ENCODE measurements at places on chromosomes 16 and 17.

- no peak for DNase-seq
Measured at GRCh38 chr17:27797390-27798091, 2.8 kb downstream of the NOS2 start.

DNA sequence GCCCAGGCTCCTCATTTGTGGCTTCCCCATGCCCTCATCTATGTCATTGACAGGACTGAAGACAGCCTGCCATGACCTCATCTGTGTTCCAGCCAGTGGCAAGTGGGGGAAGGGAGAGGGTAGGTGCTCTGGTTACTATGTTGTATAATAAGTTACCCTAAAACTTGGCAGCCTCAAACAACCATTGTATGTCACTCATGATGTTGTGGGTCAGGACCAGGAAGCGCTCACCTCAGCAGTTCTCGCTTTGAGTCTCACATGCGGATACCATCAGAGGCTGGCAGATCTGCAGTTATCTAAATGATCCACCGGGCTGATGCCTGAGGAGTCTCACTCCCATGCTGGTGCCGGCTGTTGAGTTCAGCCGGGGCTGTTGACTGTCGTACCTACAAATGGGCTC is 89.0 kb upstream of the TMEM97 start:
- DNase-seq, result no peak

DNA sequence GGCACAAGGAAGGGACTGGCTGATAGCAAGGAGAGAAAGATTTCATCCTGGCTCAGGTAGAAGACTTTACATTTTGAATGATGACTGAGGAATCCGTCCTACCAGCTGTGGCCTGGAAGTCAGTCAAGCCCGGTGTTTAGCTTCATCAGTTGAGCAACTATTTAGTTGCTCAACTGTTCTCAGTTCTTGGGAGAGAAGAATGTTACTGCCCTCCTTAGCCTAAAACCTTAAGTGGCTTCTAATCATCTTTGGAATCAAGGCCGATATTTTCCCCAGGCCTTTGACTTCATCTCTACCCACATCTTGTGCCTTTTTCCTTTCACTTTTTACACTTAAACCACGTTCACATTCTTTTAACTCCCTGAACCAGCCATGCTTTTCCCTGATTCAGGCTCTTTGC is 17.3 kb upstream of the RBL2 start:
- DNase-seq, result no peak

GRCh38 chr16:59988591-59988990 is 1254.5 kb upstream of the GOT2 start:
- DNase-seq, result no peak

DNA sequence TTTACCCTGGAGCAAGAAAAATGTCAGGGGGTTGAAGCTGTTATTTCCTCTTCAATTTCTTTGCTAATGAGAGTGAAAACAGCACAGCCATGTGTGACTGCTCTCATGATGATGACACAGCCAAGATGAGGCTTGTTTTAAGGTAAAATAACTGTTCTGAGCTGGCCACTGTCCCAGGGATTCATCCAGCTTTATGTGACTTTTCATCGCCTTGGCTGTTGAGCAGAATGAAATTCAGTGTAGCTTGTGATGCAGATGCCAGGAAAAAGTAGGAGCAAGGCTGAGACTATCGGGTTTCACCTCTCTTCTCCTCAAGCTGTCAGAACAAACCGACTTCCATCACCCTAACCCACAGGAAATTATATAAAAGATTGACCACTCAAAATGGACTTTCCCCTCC is 361.8 kb upstream of the CDH5 start:
- no peak for DNase-seq

GRCh38 chr17:41653892-41654677 is 29.7 kb upstream of the KRT17 start:
- DNase-seq, result no peak

DNA sequence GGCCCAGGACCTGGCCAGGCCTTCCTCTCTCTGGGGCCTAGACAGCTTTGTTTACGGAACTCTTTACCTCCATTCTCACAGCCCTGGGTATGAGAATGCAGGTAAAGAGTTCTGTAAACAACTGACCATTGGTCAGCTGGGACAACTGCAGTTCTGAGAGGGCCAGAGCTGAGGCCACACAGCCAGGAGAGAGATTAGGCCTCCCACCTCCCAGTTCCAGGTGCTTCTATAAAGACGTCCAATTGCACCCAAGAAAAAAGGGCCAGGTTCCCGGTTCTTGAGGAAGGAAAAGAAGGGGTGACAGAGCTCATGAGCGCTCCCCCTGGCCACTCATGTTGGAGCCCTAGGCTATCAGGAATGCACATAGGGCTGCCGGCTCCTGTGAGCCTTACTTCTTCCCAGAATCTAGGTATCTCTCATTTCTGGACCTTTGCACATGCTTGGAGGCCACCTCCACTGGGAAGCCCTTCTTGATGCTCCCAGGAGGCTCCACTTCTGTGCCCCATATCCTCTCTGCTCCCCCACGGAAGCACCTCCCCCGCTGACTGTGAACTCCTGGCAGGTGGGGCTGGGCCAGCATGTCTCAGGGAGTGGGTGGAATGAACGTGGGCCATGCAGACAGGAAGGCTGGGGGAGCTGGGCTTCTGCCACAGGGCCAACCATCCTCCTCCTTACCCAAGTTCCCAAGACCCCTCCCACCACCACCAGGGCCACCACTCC is 13.1 kb downstream of the CNGB1 start:
- DNase-seq, result no peak

GRCh38 chr17:42853004-42853403 is 2.0 kb downstream of the AOC3 start:
- no peak for DNase-seq

GRCh38 chr17:31311526-31311925 is 2.3 kb downstream of the EVI2B start:
- DNase-seq, result no peak

GRCh38 chr16:84404936-84405639 is 36.8 kb downstream of the ATP2C2 start:
- no peak for DNase-seq

- DNase-seq, result peak; percentile 76
Measured at GRCh38 chr17:40314584-40314956, 5.6 kb downstream of the RARA start.

- DNase-seq, result no peak
Measured at GRCh38 chr17:78130437-78131101, at the start of gene TMC8. TMC8 (plus strand) TSS chr17:78130771; CDS start chr17:78131589, 818 bp downstream.

DNA sequence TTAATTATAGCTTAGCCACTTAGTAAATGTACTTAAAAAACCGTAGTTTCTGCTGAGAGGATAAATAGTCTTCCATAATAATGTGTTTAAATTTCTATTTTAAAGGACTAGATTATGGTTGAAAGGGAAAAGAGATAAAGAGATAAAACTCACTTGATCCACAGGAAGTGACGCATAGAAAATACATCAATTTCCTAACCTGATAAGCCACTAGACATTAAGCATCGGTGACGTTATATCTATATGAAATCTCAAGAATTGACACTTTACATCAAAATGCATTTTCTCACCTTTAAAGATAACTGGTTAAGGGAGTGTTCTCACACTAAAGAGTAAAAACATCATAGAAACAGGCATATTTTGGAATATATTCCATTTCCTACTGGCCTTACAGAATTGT is 5.8 kb downstream of the FBXO47 start:
- DNase-seq, result no peak

DNA sequence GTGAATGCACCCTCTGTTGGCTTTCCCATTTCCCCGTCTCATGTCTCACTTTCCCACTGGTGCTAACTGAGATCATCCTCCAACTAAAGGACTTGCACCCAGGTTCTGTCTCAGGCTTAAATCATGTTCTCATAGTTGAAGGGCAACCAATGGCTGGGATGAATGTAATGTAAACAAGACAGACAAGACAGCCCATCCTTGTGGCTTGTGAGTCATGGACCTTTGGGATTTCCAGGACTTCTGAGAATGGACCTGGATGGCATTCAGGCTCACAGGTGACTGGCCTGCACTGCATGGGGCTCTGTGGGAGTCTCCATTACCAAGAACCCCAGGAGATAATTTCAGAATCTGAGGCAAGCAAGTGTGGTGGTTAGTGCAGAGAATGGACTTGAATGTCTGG is 347.5 kb downstream of the HAPSTR1 start:
- no peak for DNase-seq

GRCh38 chr16:15747937-15748336 is 97.9 kb downstream of the NDE1 start:
- no peak for DNase-seq

DNA sequence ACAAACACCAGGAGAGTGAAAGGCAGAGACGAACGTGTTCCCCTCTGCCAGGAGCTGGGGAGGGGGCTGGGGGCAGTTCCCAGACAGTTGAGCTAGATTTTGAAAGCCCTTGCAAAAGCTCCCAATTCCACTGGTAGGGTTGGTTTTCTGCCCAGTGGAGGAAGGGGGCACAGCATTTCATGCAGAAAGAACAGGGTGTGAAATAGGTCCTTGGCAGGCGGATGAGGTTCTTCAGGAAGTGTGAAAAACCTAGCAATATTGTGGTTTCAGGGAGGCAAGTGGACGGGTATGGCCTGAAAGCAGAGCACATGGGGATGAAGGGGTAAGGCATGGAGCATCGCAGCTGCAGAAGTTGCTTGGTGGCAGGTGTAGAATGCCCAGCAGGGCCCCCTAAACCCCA is 248.3 kb downstream of the KATNIP start:
- DNase-seq, result no peak

- DNase-seq, result peak; percentile 48
Measured at GRCh38 chr16:72877374-72878028, 170.4 kb downstream of the ZFHX3 start.

GRCh38 chr17:81867991-81868673 is 3.0 kb downstream of the ARHGDIA start:
- no peak for DNase-seq

- no peak for DNase-seq
Measured at GRCh38 chr17:58336456-58337209, 8.0 kb upstream of the TSPOAP1 start.

DNA sequence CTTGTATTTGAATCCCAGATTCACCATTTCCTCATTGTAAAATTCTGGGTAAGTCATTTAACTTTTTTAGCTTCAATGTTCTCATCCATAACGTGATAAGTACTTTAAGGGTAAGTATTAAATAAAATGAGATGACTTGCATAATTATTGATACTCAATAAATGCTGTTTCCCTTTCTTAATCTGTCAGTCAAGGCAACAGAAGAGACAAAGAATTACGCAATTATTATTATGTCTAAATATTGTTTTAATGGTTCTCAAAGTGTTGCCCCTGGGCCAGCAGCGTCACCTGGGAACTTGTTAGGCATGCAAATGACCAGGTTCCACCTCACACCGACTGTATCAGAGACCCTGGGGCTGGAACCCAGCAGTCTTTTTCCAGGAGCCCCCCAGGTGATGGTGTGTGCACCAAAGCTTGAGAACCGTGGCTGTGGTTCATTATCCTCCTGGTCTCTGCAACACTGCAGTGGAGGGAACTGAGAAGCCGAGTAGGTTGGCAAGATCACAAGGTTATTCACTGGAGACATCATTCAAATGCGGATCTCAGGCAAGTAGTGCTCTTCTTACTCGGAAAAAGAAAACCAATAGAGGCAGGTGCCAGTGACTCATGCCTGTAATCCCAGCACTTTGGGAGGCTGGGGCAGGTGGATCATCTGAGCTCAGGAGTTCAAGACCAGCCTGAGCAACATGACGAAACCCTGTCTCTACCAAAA is 43.5 kb downstream of the LYRM9 start:
- no peak for DNase-seq

- DNase-seq, result no peak
Measured at GRCh38 chr16:50499254-50499653, 48.9 kb upstream of the NKD1 start.

DNA sequence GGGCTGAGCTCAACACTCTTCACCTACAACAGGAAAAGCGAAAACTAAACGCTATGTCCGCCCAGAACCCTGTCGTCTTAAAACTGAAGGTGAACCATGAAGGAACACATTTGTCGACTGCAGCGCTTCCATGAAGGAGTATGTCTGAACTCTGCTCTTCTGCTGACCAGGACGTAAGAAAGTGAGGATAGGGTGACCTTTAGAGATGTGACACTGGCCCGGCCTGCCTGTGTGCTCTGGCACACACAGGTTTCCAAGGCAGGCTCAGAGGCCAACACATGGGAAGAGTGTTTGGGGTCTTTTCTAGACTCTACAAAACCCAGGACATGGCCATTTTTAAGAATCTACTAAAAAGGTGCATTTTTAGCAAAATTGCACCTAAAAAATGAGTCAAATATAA is 21.1 kb downstream of the MARF1 start:
- DNase-seq, result no peak

DNA sequence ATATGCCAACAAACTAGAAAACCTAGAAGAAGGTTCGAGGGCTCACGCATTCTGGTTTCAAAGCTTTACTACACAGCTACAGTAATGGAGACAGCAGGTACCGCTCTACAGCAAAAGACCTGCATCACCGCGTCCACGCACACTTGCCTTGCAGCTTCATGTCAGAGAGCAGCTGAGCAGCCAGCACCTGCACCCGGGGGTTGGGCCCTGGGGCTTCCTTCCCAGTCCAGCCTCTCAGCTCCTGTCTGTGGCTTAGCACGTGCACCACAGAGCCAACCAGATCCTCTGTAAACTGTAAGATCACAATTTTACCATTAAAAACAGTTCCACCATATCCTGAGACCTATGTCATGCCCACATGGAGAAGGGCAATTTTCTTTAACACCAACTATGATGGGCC is 15.3 kb downstream of the MEAK7 start:
- no peak for DNase-seq

DNA sequence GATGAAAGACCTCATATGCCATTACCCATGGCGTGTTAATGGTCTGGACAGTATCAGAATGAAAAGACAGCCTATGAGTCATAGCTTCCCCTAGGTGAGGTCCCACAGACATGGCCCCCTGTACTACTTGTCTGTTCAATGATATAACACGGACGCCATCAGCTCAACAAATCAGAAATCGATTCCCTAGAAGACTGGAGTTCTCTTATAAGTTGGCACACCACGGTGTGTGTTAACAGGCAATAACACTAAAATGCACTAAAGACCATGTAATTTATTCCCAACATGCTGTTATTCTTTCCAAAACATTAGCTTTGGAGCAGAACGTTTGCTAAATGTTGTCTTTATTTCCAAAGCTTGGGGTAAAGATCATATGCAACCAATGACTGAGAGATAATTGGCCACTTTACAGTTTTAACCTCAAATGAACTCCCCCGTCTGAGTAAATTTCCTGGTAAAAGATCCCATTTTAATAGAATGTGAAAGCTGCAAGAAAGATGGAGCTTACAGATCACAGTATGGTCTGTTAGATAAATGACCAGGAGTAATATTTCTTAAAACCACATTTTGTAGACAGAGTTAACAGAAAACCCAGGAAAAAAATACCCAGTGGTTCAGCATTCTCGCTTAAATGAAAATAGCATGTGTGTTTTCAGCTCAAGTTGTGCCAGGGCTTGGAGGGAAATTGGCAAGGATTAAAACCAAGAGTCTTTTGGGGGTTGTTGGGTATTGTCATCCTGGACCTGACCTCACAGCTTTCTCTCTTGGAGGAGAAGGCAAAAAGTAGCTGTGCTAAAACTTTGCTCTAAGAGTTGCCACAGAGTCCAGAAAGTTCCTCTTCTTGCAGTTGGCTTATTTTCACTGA is 65.9 kb downstream of the PCTP start:
- DNase-seq, result no peak

Data from fibroblast of the conjunctiva (primary cell).